ENCODE measurements at places on chromosomes 7 and 10.

DNA sequence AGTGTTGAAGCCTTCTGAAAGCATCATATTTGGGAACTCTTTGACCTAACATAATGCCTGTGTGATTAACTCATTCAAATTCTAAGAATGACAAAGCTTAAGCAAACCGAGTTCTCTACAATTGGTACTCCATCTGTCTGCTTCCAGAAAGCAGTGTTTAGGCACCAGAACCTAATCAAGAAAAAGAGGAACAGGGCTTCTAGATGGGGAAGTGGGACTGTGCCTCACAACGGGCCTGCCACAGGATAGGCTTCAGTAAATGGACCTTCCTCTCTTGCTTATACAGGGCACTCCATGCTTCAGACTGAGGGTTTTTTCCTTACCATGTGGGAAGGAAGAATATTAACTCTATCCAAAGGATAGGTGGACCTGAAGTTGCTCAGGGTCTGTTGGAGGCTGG, 808.1 kb downstream of the XPNPEP1 start:
- DNase-seq = no peak

GRCh38 chr7:50554431-50555322, 10.5 kb downstream of the DDC start:
- DNase-seq = no peak

DNA sequence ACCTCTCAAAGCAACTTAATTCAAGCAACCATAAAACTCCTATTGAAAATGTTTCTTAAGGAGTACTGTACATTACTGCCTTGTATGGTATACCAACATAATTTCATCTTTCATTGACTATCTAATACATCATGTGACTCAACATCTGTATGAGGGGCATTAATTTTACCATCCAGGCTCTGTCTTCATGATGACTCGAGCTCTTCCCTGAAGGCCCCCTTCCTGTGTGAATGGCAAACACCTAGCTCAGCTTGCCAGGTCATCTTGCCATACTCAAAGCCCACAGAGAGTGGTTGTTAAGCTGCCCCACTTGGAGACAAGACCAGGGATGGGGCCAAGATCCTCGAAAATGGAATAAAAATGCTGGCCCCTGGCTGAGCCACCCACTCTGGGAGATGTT, 82.4 kb downstream of the SGMS1 start:
- DNase-seq = no peak

- no peak for DNase-seq
Measured at GRCh38 chr10:102682416-102682815, 31.8 kb downstream of the ARL3 start.

- DNase-seq = no peak
Measured at GRCh38 chr7:129110982-129111376, 33.5 kb upstream of the TSPAN33 start.
